ENCODE measurements at places on chromosomes 2 and 18.
A peak's percentile ranks its signal among the peaks of the same experiment; 100 is the strongest.

GRCh38 chr2:222790932-222791331 is 69.9 kb upstream of the ACSL3 start:
- no peak for DNase-seq

GRCh38 chr2:75375646-75376582 is 176.6 kb upstream of the TACR1 start:
- DNase-seq: no peak

DNA sequence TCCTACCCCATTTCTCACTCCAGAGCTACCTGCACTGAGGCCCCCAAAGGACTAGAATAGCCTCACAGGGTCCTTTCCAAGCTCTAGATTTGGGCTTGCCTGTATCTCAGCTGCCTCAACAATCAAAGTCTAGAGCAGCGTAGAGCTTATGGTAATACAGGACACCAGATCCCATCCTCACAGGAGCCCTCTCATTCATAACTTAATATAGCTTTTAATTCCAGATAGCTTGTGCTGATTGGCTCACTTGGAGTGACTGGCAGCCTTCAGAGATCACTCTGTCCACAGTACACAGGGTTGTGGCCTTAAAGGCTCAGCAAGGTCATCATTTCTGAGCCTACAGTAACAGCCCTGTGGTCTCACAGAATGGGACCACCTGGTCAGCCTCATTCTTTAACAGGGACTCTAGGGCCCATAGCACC is 51.4 kb downstream of the ZFP36L2 start:
- no peak for DNase-seq

- DNase-seq: no peak
Measured at GRCh38 chr18:55096263-55096951, 137.1 kb upstream of the CCDC68 start.

DNA sequence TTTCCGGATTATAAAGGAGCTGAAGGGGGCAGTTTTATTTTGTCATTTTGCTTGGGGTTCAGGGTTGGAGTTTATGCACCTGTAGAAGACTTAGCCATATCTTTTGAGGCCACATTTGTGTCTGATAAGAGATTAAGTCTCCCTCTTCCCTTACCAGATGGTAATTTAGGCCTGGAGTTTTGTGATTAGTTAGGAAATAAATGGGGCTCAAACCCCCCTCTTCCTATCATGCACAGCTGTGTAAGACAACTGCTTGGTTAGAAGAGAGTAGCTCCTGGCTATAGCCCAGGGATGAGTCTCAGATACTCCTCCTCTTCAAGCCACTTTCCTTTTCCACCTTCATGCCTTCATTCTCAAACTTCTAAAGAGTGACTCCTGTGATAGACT is 802 bp upstream of the SAP130 start:
- no peak for DNase-seq

- DNase-seq: no peak
Measured at GRCh38 chr2:67702937-67703336, 305.8 kb downstream of the ETAA1 start.

DNA sequence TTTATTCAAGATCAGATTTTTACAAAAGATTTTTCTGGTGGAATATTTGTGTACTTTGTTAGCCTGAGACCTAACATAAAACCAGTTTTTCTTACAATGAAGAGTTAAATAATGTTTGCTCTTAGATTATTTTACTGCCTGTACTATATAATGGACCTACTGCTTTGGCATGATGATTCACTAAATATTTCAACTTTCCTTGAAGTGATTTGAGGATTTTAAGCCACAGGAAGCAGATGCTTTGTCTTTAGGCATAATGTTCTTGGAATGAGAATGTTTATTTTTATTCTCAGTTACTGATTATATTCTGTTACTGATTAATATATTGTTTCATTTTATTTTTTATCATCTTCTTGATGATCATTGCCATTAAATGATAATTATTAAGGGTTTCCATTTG is 175.3 kb upstream of the LRP1B start:
- no peak for DNase-seq

- no peak for DNase-seq
Measured at GRCh38 chr2:239282448-239283287, 118.2 kb downstream of the HDAC4 start.

- DNase-seq: no peak
Measured at GRCh38 chr2:70498528-70498927, 55.1 kb downstream of the TGFA start.

DNA sequence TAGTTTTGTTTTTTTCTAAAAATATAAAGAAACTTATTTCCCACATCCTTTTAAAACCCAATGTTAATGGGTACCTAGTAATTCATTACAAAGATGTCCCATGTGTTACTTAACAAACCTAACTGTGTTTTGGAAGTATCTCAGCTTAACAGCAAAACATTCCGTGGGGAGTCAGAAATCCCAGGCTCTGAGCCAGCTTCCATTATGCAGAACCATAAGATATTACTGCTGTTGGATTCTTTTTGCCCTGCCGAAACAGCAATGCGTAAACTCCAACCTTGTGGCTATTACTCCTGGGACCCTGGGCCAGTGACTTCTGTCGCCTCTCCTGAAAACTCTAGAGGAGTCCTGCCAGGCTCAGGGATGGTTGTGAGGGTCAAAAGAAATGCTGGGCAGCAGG is 174.1 kb downstream of the UXS1 start:
- DNase-seq: no peak

- no peak for DNase-seq
Measured at GRCh38 chr2:19048593-19049266, 309.7 kb downstream of the OSR1 start.

DNA sequence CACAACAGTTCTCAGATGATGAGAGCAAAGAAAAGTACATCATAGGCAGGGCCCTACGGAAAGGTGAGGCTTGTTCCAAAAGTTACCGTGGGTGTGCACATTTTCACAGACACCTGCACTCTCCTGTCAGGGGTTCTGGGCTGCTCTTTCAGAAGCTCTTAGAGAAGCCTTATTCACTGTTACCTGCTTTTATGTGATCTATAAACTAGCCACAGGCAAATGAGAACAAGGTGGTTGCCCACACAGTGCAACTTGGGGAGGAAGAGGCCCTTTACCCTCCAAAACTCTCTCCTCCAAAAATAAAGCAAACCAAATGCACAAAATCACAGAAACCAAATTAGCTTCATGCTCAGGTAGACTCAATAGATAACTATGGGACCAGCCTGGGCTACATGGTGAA is 11.1 kb upstream of the CUL3 start:
- DNase-seq: no peak

DNA sequence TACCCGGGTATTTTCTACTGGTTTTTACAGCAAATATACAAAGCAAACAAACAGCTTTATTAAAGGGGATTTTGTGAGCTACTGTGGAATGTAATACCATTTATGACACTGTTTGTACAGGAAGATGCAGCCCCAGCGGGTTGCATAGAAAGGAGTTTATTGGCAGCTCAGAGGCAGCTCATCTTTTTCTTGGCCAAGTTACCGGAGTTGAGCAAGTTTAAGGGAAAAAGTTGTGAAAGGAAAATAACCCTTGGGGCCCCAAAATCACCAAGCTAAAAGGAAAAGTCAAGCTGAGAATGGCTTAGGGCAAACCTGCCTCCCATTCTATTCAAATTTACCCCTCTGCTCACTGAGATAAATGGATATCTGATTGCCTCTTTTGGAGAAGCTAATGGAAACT is 60.8 kb downstream of the MOB4 start:
- no peak for DNase-seq

- DNase-seq: no peak
Measured at GRCh38 chr18:57959278-57959677, 84.7 kb upstream of the NEDD4L start.

GRCh38 chr18:27556741-27557140 is 371.6 kb upstream of the CHST9 start:
- no peak for DNase-seq

- DNase-seq: no peak
Measured at GRCh38 chr2:182503886-182504285, 77.0 kb upstream of the PDE1A start.

DNA sequence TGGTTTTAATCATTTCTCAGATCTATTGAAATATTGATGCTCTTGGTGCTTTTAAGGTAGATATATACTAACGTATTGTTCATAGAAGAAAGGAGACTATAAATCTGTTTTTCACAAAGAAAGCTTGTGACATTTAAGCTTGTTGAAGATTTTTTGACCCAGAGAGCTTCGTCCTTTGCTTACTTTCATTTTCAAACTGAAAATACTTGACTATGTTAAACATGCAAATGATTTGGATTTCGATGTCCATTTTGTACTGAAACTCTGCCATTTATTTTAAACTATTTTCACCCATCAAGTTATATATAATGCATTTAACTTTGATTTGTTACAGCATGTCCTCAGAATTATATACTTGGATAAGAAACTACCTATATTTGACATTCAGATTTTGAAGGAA is 85.2 kb downstream of the SLC4A10 start:
- DNase-seq: no peak

DNA sequence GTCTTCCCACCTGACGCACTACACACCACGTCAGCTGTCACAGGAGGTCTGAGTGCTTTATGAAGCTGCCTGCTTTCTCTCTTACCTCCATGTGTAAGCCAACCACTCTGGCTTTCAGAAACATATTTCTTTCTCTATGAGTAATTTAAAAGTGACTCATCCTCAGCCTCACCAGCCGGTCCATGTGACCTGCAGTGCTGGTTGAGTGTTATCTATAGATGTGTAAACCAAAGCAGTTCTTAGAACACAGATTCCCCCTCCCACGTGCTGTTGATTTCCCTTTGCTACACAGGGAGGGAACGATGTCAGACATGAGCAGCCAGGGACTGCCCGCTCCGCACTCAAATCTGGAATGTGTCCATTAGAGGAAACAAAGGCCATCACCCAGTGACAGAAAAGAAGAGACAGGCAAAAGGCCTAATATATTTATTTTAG is 157.8 kb downstream of the BCL2 start:
- DNase-seq: no peak

DNA sequence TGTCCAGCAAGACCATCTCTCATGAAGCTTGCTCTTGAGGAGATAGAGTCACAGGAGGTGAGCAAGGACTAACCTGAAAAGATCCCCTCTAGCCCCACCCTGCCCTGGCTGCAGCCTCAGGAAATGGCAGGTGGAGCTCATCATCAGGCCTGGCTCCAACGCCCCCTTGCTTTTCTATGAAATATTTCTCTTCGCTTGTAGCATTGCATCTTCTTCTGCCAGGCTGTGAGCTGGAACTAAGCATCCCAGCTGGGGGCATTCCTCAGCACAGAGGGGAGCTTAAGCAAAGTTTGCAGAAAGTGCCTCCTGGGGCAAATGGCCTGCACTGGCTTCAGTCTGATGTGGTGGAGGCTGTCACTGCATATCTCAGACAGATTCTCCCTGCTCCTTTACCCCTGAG is 90.1 kb upstream of the LGALSL start:
- no peak for DNase-seq

DNA sequence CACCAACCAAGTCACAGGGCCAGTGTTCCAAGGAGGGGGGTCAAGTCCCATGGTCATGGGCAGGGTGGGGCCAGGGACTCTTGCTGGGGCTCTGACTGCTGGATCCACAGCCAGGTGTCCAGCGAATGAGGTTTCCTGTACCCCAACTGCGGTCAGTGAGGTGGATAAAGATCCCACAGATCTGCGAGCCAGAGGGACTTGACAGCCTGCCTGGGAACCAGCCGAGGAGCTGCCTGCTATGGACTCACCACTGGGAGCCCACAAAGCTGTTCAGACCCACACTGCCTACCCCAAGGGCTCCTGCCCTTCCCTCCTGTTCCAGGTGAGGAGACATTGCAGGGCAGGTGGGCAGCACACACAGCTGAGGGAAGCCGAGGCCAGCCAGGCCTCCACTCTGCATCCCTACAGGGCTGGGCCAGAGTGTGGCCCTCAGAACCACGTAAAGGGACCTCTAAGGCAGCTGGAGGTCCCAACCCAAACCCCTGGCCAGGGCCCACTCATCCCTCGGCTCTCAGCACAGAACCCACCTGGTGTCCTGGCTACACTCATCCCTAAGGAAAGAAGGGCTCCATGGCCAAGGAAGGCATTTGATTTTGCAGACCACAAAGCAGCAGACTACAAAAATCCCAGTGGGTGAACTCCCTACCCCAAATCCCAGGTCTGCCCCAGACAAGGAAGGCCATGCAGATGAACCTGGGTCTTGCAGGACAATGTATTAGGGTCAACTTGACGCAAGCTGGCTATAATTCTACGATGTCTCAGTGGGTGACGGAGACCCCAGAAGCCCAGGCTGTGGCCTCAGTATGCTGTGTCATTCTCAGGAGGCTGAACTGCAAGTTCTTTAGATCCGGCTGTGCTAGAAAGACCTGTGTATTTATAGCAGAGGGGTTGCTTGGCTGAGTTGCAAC is 209.2 kb downstream of the MGAT5 start:
- no peak for DNase-seq

DNA sequence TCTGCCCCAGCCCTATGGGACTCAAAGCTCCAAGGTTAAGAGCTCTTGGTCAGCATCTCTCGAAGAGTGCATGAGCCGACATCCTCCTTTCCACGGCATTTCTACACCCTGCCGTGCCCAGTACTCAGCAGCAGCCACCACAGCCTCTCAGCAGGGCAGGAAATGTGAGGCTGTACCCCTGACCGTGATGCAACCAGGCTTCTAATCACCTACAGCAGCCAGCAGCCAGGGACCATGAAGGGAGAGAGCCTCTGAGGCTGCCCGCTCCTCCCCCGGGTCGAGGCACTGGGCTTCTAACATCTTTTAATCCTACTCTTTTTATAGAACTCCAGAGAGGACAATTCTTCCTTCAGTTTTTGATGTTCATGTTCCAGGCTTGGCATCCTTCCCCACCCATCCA is 6.5 kb downstream of the CYS1 start:
- DNase-seq: no peak

GRCh38 chr2:207090389-207090788 is 75.4 kb downstream of the KLF7 start:
- DNase-seq: no peak

GRCh38 chr2:101698014-101698843 is 722 bp downstream of the MAP4K4 start:
- DNase-seq: peak; percentile 43

- no peak for DNase-seq
Measured at GRCh38 chr2:117523267-117523666, 291.2 kb upstream of the DDX18 start.

- no peak for DNase-seq
Measured at GRCh38 chr2:88671786-88672427, 19.6 kb upstream of the RPIA start.

DNA sequence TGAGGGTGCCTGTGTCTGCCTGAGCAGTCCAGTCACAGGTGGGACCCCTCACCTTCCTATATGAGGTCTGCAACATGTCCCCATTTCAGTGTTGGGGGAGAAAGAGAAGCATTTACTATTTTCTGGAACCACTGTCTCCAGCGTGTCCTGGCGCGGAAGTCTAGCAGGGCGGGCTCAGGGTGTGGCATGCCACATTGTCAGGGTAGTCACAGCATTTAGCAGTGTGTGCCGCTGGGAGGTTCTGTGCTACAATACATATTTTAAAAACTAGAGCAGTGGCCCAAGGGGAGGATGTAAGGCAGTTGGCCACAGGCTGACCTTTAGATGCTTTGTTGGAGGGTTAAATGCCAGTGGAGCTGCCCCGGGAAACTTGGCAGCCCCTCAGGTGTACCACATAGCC is 12.5 kb downstream of the UBE2F start:
- no peak for DNase-seq

GRCh38 chr18:64330161-64330560 is 181.3 kb upstream of the LINC00305 start:
- no peak for DNase-seq
